ENCODE measurements at places on chromosomes 12 and 14.

GRCh38 chr12:96770219-96771102, 136.6 kb upstream of the NEDD1 start:
- peak; percentile 9 for DNase-seq

- DNase-seq = peak; percentile 87
Measured at GRCh38 chr14:58864751-58865513, 227.2 kb downstream of the DACT1 start.

DNA sequence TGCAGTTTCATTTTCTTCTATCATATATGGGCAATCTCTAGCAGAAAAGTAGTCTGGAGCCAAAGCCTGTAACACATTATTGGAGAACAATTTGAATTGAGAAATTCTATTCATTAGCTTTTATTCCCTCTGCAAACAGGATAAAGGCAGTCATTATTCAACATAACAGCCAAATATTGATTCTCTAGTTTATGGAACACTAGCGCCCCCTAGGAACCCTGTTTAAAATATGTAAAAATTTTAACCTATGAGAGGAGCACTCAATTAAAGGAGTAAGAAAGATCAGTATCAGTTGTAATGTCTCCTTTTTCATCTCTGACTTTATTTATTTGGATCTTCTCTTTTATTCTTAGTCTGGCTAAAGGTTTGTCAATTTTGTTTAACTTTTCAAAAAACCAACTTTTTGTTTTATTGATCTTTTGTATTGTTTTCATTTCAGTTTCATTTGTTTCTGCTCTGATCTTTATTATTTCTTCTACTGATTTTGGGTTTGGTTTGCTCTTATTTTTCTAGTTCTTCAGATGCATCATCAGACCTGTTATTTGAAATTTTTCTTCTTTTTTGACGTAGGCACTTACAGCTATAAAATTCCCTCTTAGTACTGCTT, 4.8 kb upstream of the LMNTD1 start:
- DNase-seq = peak; percentile 81

DNA sequence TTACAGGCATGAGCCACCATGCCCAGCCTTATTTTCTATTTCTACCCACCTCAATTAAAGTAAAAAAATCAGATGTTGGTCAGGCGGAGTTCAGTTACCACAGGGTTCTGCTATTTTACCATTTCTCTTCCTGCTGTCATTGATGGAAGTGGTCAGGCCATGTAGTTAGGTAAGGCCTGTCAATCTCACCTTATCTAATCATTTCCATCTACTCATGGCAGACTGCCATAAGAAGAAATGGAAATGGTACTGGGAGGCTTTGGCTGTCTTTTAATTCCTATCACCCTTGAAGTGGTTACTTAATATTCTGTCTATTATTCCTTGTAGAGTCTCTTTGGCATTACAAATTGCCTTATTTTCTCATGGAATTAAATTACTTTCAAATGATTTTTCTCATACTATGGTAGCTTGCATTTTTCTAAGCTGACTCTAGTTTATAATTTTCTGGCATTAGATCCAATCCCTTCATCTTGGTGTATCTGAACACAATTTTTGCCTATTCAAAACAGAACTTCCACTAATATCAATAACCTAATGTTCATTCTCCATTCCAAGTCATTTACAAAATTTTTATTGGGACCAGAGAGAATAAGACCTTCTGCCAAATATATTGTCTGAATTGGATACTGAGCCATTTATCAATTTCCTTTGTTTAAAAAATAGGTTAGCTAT, 198.7 kb downstream of the DACT1 start:
- DNase-seq = no peak

DNA sequence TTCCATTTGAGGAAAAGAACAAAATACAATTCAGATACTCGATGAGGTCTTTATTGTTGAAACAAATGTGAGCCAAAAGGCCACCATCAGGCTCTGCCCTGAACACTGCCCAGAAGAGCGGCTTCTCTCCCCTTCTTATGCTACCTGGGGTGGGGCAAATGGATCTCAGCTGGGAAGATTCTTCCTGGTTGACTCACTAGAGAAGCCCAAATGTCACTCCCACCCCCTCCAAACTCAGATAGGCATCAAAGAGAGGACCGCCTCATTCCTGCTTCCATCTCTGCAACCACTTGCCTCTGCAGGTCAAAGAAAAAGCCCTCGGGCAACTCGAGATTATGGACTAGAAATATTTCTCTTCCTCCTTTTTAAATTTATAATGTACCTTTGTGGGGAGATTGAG, 55.8 kb downstream of the TBX3 start:
- no peak for DNase-seq

GRCh38 chr14:58281969-58282368, 16.4 kb upstream of the ARID4A start:
- no peak for DNase-seq
